ENCODE measurements at places on chromosomes 2 and 18.

- no peak for DNase-seq
Observed at GRCh38 chr2:82823892-82824291, 1635.2 kb downstream of the SUCLG1 start.

GRCh38 chr18:63465059-63465458 lies 11.7 kb upstream of the SERPINB5 start:
- no peak for DNase-seq

DNA sequence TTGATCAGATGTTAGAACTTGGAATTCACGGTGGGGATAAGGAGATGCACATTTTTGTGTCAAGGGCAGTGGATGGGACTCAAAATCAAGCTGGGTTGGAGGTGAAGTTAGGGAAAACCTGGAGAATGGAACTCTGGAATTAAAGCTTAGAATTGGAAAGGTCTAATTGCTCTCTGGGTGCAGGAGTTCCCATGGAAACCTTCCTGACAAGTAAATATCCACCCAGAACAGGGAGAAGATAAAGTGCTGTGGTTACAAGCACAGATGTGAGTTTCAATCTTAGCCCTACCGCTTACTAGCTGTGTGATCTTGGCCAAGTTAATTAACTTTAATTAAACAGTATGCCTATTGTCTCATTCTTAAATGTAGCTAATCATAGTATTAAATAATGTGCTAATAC lies 71.3 kb upstream of the TCF7L1 start:
- DNase-seq: no peak

DNA sequence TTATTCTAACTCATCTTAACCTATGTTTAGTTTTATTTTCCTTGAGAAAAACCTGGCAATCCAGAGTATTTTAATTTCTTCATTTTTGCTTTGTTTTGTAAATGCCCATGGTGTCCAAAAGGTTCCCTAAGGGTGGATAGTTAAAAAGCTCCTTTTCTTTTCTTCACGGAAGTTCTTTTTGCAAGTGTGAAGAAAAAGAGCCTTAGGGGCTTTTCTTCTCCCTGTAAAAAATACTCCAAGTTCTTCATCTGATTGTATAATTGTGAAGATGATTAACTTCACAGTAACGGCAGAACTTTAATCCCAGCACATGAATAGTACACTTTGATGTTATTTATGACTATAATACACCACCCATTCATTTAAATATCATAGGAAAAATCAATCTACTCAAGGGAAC lies 530.2 kb upstream of the LINC00305 start:
- DNase-seq: no peak

DNA sequence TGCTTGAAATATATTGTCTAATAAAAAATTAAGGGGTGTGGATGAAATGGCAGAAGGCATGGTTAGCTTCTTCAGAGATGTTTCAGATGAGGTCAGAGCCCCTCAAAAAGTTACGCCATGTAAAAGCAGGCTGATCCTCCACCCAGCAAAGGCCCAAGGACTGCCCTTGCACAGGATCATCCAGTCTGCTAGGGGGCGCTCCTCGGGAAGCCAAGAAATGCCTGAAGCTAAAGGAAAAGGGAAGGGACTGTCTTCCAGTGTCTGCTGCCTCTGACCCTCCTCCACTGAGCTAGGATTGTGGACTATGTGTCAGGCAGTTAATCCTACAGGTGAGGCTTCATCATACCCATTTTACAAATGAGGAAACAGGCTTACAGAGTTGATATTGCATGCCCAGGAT lies 33.8 kb upstream of the TEX51 start:
- DNase-seq: no peak

GRCh38 chr2:202311823-202312388 lies 46.3 kb downstream of the NOP58 start:
- DNase-seq: no peak

- no peak for DNase-seq
Observed at GRCh38 chr2:44109166-44109565, 59.5 kb upstream of the PPM1B start.

DNA sequence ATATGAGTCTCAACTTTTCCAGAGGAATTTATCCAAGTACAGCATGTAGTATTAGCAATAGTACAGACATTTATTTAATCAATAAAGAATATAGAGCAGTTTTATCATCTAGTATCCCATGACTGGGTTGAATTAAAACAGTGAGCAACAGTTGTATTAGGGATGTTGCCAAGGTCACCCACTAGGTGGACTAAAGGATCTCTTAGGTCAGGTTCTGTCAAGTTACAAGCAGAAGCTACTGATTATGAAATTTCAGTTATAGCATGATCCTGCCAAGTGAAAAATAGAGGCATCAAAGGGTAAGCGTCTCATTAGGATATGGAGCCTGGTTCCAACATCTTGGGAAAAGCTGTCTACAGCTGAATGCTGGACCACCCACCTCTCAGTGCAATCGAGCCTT lies 52.1 kb upstream of the LAPTM4A start:
- DNase-seq: no peak

- no peak for DNase-seq
Observed at GRCh38 chr2:88538362-88538917, 85.9 kb upstream of the FOXI3 start.

GRCh38 chr18:41695441-41695840 lies 259.6 kb upstream of the PIK3C3 start:
- no peak for DNase-seq

DNA sequence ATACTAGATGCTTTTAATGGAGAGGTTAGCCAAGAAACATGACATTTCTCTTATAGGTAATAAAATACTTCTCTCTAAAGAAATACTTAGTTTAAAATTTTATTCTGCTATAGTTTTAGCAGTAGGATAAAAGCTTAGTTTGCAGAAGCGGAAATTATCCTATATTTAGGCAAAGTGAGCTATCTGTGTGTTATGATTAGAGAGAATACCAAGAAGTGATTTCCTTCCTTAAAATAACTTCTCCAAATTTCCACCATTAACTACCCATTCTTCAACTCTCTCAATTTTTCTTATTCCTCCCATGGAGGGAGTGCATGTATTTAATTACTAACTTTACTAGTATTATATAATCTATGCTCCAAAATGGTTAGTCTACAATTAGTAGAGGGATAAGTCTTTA lies 15.8 kb upstream of the IL1RL1 start:
- DNase-seq: no peak

GRCh38 chr2:169464882-169465281 lies 14.4 kb upstream of the BBS5 start:
- no peak for DNase-seq

DNA sequence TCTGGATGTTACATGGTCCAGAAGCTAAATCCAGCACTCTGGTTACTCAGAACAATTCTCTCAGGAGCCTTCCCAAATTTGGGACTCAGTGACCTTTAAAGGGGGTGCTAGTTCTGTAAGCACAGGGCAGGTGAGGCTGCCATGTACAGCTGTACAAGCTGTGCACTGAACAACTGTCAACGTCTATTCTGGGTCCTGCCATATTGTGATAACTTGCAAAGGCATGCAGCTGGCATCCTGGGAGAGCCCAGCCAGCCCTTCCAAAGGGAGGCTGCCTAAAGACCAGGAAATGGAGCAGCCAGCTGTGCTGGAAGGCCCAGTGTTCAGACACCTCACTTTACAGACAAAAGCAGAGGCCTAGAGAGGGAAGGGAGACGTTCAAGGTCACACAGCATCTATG lies 204.8 kb downstream of the KLHL29 start:
- DNase-seq: no peak

DNA sequence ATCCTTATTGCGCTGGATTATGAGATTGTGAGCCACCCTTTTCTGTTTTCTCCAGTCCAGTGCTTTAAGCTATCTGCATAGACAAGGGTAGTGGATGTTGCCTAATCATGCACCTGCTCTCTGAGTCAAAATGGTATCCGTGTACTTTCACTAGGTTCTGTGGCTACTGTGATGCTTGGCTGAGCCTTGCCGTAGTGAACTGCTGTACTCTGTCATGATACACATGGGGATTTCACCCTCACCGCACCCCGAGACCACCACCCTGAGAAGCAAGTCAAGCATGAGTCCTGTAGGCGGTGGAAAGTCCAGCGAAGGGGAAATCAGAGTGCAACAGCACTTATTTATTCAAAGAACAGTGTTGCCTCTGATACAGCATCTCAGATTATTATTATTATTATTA lies 55.0 kb downstream of the ARHGAP25 start:
- DNase-seq: no peak

GRCh38 chr2:231930593-231931281 lies 4.5 kb upstream of the NPPC start:
- DNase-seq: no peak

DNA sequence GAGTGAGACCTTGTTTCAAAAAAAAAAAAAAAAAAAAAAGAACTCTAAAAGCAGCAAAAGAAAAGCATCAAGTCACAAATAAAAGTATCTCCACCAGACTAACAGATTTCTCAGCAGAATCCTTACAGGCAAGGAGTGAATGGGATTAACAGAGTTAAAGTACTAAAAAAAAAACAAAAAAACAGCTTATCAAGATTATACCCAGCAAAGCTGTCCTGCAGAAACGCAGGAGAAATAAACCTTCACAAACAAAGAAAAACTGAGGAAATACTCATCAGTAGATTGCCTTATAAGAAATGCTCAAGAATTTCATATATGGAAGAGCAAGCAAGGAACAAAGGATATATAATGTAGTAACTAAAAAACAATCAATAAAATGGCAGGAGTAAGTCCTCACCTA lies 35.6 kb downstream of the USP34 start:
- DNase-seq: no peak

- no peak for DNase-seq
Observed at GRCh38 chr2:12035956-12036639, 289.7 kb downstream of the LPIN1 start.

DNA sequence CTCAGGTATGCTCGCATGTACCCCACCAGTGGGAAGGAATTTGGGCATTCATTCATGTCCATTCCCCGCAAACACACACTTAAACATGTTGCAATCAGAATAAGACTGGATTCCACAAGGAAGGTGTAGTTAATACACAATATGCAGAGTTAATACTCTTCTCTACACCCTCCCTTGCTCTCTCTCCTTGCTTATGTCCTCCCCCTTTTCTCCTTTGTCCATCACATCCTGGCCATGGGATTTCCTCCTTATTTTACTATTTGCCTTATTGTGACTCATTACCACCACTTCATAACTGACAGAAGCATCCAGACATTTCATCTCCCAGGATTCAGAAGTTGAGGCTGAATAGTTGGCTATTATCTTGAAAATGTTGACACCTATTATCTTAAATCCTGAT lies 473.8 kb upstream of the SPHKAP start:
- DNase-seq: no peak

GRCh38 chr2:234427081-234428061 lies 69.5 kb downstream of the ARL4C start:
- DNase-seq: no peak

- no peak for DNase-seq
Observed at GRCh38 chr2:189293164-189293563, 113.6 kb upstream of the COL5A2 start.

DNA sequence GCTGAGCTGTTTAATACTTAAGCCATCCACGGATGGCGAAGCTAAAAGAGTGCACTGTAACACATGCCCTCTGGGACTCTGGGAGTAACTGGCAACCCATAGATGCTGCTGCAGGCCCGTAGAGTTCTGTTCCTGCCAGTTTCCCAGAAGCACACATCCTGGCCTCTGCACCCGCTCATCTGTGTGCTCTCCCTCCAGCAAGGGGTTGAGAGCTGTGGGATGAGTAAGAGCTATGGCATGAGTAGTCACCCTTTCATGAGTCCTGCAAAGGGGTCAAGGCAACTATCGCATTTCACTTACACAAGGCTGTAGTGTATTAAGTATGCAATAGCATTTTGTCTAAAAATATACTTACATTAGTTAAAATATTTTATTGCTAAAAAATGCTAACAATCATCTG lies 1341.8 kb upstream of the NXPH2 start:
- DNase-seq: no peak

- DNase-seq: no peak
Observed at GRCh38 chr2:43047187-43047780, 179.1 kb downstream of the ZFP36L2 start.

- DNase-seq: no peak
Observed at GRCh38 chr2:29940706-29941105, 19.3 kb upstream of the ALK start.

- DNase-seq: no peak
Observed at GRCh38 chr2:80030135-80030534, 274.4 kb downstream of the LRRTM1 start.

DNA sequence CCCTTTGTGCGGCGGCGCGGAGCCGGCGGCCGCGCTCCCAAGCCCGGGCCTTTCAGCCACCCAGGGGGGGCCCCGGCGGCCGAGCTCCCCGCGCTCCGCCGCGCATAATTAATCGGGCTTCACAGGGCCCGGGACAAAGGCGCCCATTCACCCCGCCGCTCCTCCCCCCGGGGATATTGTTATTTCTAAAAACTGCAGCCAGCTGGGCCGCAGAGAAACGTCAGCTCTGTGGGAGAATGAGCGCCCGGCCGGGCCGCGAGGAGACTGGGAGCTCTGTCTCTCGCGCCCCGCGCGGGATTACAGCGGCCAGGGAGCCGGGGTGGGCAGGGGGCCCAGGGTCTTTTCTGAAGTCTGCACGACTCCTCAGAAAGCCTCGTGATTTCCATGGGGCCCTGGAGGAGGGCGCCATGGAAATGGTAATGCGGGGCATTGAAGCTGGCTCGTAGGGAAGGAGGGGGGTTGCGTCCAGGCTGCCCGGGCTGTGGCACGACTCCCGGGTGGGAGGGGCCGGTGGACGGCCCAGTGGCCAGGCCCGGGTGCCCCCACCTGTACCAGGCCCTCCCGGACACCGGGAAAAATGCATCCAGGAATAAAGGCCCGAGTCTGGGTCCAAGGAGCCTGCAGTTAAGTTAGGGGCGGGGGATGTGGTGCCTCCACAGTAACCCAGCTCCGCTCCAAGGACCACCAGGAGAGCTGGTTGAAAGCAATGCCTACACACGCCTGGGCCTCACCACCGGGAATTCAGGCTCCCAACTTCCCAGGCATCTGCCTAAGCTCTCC lies 125.3 kb downstream of the ZFP36L2 start:
- DNase-seq: no peak

DNA sequence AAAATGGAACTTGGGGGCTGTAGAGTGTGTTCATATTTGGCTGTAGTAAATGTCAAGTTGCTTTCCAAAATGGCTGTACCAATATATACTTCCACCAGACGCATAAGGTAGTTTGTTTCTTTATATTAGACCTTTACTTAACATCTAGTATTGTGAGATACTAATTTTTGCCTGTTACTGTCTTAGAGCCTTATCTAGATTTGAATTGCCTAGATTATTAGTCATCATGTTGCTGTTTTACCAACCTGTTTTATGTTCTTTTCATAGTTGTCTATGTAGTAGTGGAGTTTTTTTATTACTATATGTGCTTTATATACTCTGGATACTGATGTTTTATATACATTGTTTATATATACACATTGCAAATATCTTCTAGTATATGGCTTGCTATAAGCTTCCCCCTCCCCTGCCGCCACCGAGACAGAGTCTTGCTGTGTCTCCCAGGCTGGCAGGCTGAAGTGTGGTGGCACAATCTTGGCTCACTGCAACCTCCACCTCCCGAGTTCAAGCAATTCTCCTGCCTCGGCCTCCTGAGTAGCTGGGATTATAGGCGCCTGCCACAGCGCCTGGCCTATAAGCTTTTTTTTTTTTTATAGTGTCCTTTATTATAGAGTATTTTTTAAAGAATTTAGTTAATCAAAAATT lies 18.9 kb downstream of the SLC39A10 start:
- DNase-seq: no peak

Data from omental fat pad (tissue), 4 donors.